ENCODE measurements at places on chromosomes 5 and 9.
A peak's percentile ranks its signal among the peaks of the same experiment; 100 is the strongest.

DNA sequence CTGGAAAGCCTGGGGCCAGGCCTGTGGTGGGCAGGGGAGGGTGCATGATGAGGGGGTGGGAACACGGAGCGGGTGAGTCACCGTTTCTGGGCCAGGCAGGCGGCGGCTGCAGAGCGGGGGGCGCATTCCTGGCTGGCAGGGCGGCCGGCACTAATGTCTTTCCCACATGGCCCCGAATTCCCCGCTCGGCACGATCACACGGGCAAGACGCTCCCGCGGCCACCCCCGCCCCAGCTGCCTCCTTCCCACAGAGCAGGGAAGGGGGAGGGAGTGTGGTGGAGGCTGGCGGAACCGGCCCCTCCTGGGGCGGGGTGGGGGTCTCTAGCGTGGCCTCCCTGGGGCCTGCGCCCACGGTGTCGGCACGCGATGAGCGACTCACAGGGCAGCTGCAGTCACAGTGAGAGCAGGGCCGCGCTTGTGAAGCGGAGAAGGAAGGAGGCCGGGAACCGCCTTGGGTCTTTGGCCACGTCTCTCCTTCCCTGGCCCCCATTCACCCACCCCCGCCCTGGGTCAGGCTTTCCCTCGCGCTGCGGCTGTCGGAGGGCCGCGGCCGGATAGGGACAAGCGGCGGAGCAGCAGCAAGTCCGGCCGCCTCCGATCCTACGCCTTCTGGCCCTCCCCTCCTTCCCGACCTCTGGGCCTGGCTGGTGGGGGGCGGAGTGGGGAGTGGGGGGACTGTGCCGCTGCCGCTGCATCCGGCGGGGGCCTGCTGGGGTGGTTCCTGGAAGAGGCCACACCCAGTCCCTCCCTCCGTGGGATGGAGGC is 48.9 kb downstream of the CXXC5 start:
- peak overlapping the region; percentile 54 for H3K27ac ChIP-seq
- no peaks in the 10 kb centered on the region for H3K36me3 ChIP-seq
- no peak for DNase-seq
- peak overlapping the region; percentile 21 for H3K4me3 ChIP-seq
- no peaks in the 10 kb centered on the region for H3K27me3 ChIP-seq

- DNase-seq: no peak
- no peaks in the 10 kb centered on the region for H3K4me1 ChIP-seq
- H3K27ac ChIP-seq: peak overlapping the region; percentile 23
- H3K36me3 ChIP-seq: no peaks in the 10 kb centered on the region
Measured at GRCh38 chr5:124477577-124477976, 268.9 kb downstream of the ZNF608 start.

DNA sequence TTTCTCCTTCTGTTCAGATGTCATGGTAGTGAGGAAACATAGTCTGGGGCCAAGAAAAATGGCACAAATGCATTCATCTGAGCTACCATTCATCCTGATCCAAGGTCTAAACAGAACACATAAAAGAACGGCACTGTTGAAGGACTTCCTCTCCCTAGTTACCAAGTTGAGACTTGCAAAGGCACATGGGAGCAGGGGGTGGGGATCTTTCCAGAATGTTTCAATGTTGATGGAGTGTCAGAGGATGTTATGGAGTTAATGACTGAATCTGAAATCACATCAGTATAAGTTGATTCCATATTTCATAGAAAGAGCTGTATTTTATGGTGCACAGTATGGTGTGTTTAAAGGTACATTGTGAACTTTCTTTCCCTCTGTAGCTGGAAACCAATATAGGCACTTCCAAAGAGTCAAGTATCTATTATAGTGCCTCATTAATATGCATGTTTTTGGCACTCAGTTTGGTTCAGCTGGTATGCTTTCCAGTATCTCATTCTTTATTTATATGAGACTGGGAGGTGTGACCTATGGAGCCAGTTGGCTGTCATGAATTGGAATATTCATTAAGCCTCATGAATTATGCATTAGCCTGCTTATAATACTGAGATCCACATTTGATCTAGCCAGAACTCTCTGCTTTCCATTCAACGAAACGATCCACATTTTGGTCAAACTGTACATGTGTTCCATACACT is 603.0 kb downstream of the NR2F1-AS1 start:
- no peak for DNase-seq
- no peaks in the 10 kb centered on the region for H3K36me3 ChIP-seq
- H3K27me3 ChIP-seq: no peaks in the 10 kb centered on the region
- H3K4me1 ChIP-seq: no peaks in the 10 kb centered on the region
- no peak overlapping the region for H3K4me3 ChIP-seq

DNA sequence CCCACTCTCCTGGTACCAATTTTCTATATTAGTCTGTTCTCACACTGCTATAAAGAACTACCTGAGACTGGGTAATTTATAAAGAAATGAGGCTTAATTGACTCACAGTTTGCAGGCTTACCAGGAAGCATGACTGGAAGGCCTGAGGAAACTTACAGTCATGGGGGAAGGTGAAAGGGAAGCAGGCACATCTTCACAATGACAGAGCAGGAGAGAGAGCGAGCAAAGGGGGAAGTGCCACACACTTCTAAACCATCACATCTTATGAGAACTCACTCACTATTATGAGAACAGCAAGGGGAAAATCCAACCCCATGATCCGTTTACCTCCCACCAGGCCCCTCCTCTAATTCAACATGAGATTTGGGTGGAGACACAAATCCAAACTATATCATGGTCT is 72.2 kb downstream of the ATG10 start:
- H3K36me3 ChIP-seq: no peaks in the 10 kb centered on the region
- no peak overlapping the region for H3K4me3 ChIP-seq
- H3K27ac ChIP-seq: no peak overlapping the region
- H3K27me3 ChIP-seq: no peaks in the 10 kb centered on the region
- DNase-seq: no peak

GRCh38 chr5:36755920-36756488 is 120.6 kb upstream of the NIPBL start:
- H3K36me3 ChIP-seq: no peaks in the 10 kb centered on the region
- no peaks in the 10 kb centered on the region for H3K4me1 ChIP-seq
- H3K27me3 ChIP-seq: peaks cover 21% of the 10 kb centered on the region
- H3K4me3 ChIP-seq: no peak overlapping the region
- no peak for DNase-seq
- H3K27ac ChIP-seq: no peak overlapping the region

DNA sequence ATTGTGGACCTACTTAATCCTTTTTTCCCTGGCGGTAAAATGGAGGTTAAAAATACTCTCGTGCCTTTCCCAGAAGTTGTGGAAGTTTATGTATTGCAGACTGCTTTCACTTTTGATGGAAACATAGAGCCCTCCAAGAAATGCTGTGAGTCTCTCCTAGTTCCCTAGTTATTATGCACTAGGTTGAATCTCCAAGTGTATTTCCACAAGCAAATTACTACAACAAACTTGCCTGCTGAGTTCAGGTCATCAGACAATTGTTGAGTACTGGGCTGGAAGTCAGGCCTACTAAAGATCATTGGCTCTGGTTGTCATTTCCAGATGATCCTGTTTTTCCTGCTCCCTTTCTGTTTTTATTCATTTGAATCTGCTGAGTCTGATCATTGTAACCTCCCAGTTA is 104.1 kb downstream of the CD180 start:
- no peaks in the 10 kb centered on the region for H3K4me1 ChIP-seq
- DNase-seq: no peak
- H3K36me3 ChIP-seq: no peaks in the 10 kb centered on the region
- H3K27ac ChIP-seq: no peak overlapping the region
- no peaks in the 10 kb centered on the region for H3K27me3 ChIP-seq

- no peak for DNase-seq
- H3K27me3 ChIP-seq: no peaks in the 10 kb centered on the region
- H3K4me1 ChIP-seq: peaks cover 14% of the 10 kb centered on the region
- no peaks in the 10 kb centered on the region for H3K36me3 ChIP-seq
Measured at GRCh38 chr5:132821791-132822190, 8.7 kb downstream of the SHROOM1 start.

DNA sequence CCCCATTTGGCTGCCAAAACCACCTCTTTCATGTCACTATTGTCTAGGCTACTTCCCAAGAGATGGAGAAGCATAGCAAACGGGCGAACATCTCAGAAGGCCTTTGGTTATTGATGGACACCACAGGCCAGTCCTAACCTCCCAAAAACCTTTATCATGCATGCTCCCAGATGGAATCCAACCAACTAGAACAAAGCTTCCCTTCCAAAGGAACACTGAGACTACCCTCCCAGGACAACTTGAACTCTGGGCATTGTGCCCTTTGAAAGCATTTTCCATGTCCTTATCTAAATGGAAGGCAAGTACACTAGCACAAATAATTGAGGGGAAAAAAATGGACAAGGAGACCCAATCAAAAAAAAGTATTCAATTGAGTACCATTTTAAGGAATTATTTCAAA is 65.6 kb downstream of the SPOCK1 start:
- no peaks in the 10 kb centered on the region for H3K36me3 ChIP-seq
- H3K27me3 ChIP-seq: no peaks in the 10 kb centered on the region

- H3K36me3 ChIP-seq: peaks cover 20% of the 10 kb centered on the region
- H3K4me1 ChIP-seq: no peaks in the 10 kb centered on the region
- no peak overlapping the region for H3K4me3 ChIP-seq
Measured at GRCh38 chr9:33465596-33466564, 7.8 kb downstream of the NOL6 start.

DNA sequence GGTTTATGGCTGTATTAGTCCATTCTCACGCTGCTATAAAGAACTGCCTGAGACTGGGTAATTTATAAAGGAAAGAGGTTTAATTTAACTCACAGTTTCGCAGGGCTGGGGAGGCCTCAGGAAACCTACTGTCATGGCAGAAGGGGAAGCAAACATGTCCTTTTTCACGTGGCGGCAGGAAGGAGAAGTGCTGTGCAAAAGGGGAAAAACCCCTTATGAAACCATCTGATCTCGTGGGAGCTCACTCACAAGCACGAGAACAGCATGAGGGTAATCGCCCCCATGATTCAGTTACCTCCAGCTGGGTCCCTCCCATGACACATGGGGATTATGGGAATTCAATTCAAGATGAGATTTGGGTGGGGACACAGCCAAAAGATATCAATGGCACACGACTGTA is 13.9 kb downstream of the LRRC70 start:
- H3K4me1 ChIP-seq: no peaks in the 10 kb centered on the region
- no peak overlapping the region for H3K27ac ChIP-seq
- H3K4me3 ChIP-seq: no peak overlapping the region
- no peak for DNase-seq
- no peaks in the 10 kb centered on the region for H3K27me3 ChIP-seq
- H3K36me3 ChIP-seq: no peaks in the 10 kb centered on the region

GRCh38 chr9:3827175-3827574 is 301.4 kb upstream of the RFX3 start:
- no peaks in the 10 kb centered on the region for H3K27me3 ChIP-seq
- H3K27ac ChIP-seq: no peak overlapping the region
- H3K36me3 ChIP-seq: no peaks in the 10 kb centered on the region
- no peak for DNase-seq
- H3K4me3 ChIP-seq: no peak overlapping the region
- no peaks in the 10 kb centered on the region for H3K4me1 ChIP-seq

DNA sequence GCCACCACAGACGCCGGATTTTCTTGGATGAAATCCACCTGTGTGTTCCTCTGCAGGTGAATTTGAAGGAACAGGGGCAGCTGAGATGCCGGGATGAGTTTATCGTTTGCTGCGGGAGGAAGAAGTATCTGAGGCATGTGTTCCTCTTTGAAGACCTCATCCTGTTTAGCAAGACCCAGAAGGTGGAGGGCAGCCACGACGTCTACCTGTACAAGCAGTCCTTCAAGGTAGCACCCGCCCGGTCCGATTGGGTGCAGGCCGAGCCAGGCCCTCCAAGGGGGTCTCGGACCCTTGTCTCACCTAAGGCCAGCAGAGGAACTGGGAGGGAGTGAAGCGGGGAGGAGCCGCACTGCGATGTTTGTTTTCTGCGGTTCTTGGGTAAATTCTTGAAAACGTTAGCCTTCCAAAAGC is 18.4 kb upstream of the LRRC14B start:
- 0 out of 2 replicates have a peak, but pooled peaks cover 5% of the 10 kb centered on the region for H3K4me1 ChIP-seq
- H3K4me3 ChIP-seq: no peak overlapping the region
- no peaks in the 10 kb centered on the region for H3K36me3 ChIP-seq
